Astrocyte of the spinal cord (primary cell): ENCODE measurements at places on chromosomes 2 and 18.

DNA sequence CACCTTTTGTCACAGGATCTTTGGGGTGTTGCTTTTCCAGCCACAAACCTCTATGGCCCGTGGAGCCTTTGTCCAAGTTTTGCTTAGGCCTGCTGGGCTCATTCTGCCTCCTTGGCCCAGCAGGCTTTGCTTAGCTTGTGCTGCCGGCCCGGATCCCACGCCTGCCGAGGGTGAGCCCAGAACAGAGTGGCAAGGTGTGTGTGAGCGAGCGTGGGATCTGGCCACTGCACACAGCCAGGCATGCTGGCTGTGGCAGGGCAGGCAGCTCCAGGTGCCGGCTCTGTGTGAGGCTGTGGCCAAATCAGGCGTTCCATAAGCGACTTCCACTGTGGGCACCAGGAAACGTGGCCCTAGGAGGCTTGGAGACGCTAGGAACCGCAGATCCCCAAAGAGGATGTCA lies 97.5 kb downstream of the ATP9B start:
- DNase-seq = no peak

DNA sequence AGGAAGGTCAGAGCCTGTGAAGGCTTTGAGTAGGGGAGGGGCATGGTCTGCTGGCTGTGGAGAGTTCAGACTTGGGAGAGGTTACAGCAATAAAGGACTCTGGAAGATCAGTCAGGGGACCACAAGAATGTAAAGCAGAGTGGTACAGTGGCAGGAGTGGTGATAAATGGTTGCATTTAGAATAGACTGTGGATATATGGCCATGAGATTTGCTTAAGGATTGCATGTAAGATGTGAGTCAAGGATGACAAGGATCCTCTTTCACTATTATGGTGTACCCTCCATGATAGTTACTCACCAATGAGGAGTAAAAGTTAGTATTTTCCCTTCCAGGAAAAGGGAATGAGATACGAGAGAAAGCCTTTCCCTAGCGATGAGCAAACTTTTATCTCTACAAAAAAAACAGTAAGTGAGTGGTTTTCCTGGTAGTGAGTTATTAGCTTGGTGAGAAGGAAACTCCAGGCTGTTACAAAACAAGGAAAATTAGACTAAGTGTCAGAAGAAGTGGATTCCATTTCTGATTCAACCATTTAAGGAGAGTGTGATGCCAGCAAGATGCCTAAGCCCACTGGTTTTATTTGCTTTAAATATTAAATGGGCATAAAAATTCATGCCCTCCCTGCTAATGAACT lies 818.0 kb upstream of the ACVR2A start:
- DNase-seq = peak; percentile 86

GRCh38 chr2:238231251-238231793 lies 8.5 kb downstream of the HES6 start:
- peak; percentile 62 for DNase-seq

DNA sequence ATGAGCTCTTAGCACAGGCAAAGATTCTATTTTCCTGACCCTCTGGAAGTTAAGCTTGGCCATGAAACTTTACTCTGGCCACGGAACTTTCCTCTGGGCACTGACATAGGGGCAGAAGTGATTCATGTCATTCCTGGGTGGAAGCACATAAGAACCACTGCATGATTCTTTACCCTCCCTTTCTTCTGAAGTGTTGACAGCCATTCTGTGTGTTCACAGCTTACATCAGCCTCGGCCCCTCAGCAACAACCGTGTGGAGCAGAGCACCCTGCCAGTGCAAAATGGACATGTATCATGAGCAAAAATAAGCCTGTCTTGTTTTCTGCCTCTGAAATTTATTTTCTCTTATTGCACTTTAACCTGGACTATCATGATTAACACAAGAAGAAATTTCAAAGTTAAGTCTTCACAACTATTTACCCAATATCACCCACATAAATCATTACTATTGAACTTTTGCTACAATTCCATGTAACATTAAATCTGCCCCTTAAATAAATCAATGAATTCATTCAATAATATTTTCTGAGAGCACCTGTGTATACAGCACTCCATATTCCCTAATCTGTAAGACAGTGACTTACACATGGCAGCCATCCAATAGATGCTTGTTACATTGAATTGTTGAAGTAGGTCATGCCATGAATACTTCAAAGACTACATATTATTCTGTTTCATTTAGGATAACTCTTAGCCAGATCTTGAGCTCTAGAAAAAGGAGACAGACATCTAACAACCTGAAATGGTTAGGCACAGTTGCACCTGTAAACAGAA lies 531.9 kb downstream of the IRS1 start:
- DNase-seq = no peak

DNA sequence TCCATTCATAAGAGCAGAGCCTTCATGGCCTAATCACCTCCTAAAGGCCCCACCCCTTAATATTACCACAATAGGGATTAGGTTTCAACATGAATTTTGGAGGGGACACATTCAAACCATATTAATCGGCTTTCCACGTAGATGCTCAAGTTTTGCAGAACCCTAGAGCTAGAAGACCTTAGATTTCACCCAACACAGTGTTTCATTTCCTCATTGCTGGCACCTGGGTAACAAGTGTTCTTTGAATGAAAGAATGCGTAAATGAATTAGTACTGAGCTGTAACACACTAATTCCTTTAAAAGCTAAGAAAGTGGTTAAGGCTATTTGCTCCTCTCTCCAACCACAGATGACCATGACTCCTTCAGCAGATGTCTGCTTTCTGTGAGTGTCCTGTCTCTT lies 252.5 kb downstream of the SMAD2 start:
- DNase-seq = no peak

DNA sequence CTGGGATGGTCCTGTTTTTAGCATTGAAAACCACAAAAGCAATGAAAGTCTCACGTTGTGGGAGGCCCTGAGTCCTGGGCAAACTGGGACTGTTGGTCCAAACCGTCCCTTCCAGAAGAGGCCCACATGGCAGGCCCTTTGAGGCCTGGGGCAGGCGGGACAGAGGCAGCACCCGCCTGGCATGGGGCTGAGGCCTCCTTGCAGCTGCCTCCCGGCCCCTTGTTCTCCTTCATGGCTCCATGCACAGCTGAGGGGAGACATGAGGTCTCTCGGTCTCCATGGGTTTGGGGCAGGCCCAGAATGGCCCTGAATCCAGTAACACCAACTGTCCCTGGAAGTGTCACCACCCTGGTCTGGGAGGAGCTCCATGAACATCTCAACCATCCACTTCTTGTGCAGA lies 61.9 kb downstream of the RRM2 start:
- no peak for DNase-seq

DNA sequence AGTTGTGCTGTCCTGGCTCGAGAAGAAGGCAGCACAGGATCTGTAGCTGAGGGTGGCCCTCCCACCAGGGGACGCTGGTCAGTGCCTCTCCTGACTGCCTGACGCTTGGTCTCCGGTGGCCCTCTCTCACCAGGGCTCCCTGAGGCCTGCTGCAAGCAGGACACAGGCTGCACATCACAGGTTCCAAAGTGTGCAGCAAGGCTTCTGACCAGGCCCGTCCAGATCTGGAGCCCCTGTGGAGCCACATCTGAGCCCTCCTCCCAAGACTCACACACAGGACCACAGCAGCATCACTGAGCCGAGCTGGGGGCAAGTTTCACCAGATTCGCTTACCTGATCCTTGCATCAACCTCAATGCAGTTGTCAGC lies 12.1 kb downstream of the AMER3 start:
- no peak for DNase-seq

GRCh38 chr18:2994603-2995432 lies 18.1 kb downstream of the LPIN2 start:
- DNase-seq = no peak

DNA sequence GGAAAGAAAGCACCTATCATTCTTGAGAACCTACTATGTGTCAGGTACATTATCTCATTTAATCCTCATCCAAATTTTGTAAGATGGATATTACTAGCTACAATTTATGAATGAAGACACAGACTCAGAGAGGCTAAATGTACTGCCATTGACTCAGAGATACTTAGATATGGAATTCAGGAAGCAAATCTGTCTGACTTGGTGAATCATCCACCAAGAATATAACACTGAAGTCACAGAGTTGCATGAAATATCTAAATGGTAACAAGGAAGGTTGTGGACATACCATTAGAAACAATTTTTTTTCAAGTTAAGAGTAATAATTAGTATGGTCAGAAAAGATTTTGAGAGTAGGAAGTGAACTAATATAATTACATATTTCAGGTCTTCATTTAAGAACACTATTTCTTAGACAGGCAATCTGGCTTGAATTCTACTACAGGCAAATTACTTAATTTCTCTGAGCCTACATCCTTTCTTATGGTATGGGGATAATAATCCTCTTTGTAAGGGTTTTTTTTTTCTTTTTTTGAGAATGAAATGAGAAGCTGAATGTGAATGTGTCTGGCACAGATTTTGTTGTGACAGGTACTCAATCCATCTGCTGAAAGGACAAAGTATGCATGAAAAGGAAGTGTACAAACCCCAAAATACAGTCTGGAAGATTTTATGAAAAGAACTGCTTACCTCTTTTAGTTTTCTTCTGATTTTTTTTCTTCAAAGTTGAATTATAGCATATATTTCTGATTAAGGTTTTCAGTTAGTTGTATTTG lies 14.8 kb upstream of the C2orf66 start:
- peak; percentile 80 for DNase-seq
